Activated CD4-positive, alpha-beta T cell treated with anti-CD3 and anti-CD28 coated beads, Interleukin-2, amount 10 ng/mL, durations not matched to agents 7 days and 5 days (primary cell): ENCODE measurements at places on chromosomes 7 and 10. TPM values are rescaled to one million over a fixed set of nuclear protein-coding genes. Genes with fewer than 3 reads are reported as not detected.

Gene GDF2
- total RNA-seq = not detected

Gene SPDYE18
- 0.65 TPM for total RNA-seq

Gene SLC26A3
- not detected for total RNA-seq

Gene SYNPO2L
- total RNA-seq = not detected

Gene MACROH2A2
- total RNA-seq = 4.9 TPM

Gene CFAP46
- not detected for total RNA-seq

Gene ZPBP
- not detected for total RNA-seq

Gene CTBP2
- total RNA-seq = not detected

Gene CLDN3
- not detected for total RNA-seq

Gene NKX1-2
- not detected for total RNA-seq
